Right atrium auricular region (tissue), 2 donors: ENCODE measurements at places on chromosomes 5 and 9. TPM values are rescaled to one million over a fixed set of nuclear protein-coding genes. Genes with fewer than 3 reads are reported as not detected.

The CCNI2 gene
- total RNA-seq = not detected

GRCh38 chr9:126423142-126423915 lies 96.7 kb downstream of the MVB12B start:
- no peaks in the 10 kb centered on the region for H3K27me3 ChIP-seq
- H3K4me1 ChIP-seq = no peaks in the 10 kb centered on the region
- H3K4me3 ChIP-seq = no peak overlapping the region
- peaks cover 7% of the 10 kb centered on the region for H3K36me3 ChIP-seq
- no peak for DNase-seq
- H3K27ac ChIP-seq = no peak overlapping the region

GRCh38 chr5:107772418-107773310 lies 101.9 kb upstream of the EFNA5 start:
- H3K36me3 ChIP-seq = no peaks in the 10 kb centered on the region
- H3K4me3 ChIP-seq = no peak overlapping the region
- no peaks in the 10 kb centered on the region for H3K4me1 ChIP-seq
- H3K27ac ChIP-seq = no peak overlapping the region
- DNase-seq = no peak

DNA sequence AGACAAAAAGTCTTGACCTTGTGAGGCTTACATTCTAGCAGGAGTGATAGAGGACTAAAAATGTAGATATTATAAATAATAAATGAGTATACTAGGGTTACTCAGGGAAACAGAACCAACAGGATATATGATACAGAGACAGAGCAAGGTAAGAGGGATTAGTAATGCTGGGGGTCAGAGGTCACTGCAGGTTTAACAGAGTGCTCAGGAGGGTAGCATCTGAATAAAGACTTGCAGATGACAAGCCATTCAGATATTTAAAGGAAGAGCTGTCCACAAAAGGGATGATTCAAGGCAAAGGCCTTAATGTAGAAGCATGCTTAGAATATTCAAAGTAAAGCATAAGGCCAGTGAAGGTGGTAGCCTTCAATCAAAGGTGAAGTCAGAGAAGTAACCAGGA lies 65.6 kb upstream of the SEMA6A start:
- H3K27ac ChIP-seq = no peak overlapping the region
- no peaks in the 10 kb centered on the region for H3K36me3 ChIP-seq
- no peaks in the 10 kb centered on the region for H3K4me1 ChIP-seq
